Activated CD4-positive, alpha-beta T cell treated with anti-CD3 and anti-CD28 coated beads, Interleukin-2, amount 10 ng/mL, durations not matched to agents 24 days and 14 days (primary cell): ENCODE measurements at places on chromosomes 4 and X. TPM values are rescaled to one million over a fixed set of nuclear protein-coding genes. Genes with fewer than 3 reads are reported as not detected.

DNA sequence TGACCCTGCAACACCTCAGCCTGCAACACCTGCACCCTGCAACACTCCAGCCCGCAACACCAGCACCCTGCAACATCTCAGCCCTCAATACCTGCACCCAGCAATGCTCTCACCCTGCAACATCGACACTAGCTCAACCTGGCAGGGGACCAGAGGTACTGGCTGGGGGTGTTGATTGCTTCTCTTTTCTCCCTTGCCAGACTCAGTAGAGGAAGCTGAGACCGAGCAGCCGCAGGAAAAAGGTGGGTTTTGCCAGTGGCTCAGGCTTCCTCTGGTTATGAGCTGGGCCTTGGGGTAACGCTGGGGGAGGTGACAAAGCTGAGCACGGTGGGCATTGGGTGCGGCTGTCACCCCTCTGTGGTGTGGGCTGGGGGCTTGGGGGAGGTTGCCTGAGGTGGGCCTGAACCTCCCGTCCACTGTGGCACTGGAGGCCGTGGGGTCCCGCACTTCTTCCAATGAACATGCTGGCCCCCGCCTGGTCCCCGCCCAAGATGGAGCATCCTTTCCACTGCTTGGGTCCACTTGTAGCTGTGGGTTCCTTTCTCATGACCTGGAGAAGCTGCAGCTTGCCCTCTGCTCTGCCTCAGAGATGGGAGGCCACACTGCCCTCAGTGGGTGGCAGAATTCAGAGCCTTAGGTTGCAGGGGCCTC is 26.0 kb downstream of the SH3TC1 start:
- H3K27me3 ChIP-seq: no peaks in the 10 kb centered on the region
- peaks cover 33% of the 10 kb centered on the region for H3K36me3 ChIP-seq
- DNase-seq: no peak
- H3K4me1 ChIP-seq: peaks cover 20% of the 10 kb centered on the region
- H3K27ac ChIP-seq: no peak overlapping the region

The TMPRSS11A gene
- total RNA-seq: not detected in 2 replicates

GRCh38 chr4:40749717-40750460 is at the start of gene NSUN7:
NSUN7 (plus strand) TSS chr4:40749955; CDS start chr4:40750694, 739 bp downstream.
- H3K36me3 ChIP-seq: peaks cover 2% of the 10 kb centered on the region
- H3K4me3 ChIP-seq: peak within 1 kb of the TSS; percentile 75
- peaks cover 6% of the 10 kb centered on the region for H3K4me1 ChIP-seq
- peaks cover 50% of the 10 kb centered on the region for H3K27me3 ChIP-seq
- no peak within 1 kb of the TSS for H3K27ac ChIP-seq

- no peak overlapping the region for H3K4me3 ChIP-seq
- no peaks in the 10 kb centered on the region for H3K4me1 ChIP-seq
- no peaks in the 10 kb centered on the region for H3K27me3 ChIP-seq
- DNase-seq: no peak
- no peak overlapping the region for H3K27ac ChIP-seq
- H3K36me3 ChIP-seq: no peaks in the 10 kb centered on the region
Observed at GRCh38 chr4:37322122-37322521, 77.6 kb downstream of the NWD2 start.

DNA sequence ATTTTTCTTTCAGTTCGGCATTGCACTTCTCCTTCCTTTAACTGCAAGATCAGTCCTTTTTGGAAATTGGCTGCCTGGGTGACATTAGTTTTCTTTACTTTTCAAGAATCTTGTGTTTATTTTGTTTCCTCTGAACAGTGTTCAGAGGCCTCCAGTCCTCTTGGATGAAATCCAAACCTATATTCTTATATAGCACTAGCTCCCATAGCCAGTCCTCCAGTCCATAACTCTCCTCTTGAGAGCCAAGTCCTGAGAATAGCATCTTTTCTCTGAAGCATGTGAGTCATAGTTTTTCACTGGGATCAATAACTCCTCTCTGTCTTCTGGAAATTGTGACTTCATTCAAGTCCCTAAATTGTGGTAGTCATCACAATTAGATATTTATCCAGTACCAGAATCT is 357.5 kb downstream of the RAPGEF2 start:
- H3K4me1 ChIP-seq: no peaks in the 10 kb centered on the region
- no peaks in the 10 kb centered on the region for H3K36me3 ChIP-seq
- H3K27me3 ChIP-seq: peaks cover 2% of the 10 kb centered on the region
- H3K27ac ChIP-seq: no peak overlapping the region
- no peak for DNase-seq

DNA sequence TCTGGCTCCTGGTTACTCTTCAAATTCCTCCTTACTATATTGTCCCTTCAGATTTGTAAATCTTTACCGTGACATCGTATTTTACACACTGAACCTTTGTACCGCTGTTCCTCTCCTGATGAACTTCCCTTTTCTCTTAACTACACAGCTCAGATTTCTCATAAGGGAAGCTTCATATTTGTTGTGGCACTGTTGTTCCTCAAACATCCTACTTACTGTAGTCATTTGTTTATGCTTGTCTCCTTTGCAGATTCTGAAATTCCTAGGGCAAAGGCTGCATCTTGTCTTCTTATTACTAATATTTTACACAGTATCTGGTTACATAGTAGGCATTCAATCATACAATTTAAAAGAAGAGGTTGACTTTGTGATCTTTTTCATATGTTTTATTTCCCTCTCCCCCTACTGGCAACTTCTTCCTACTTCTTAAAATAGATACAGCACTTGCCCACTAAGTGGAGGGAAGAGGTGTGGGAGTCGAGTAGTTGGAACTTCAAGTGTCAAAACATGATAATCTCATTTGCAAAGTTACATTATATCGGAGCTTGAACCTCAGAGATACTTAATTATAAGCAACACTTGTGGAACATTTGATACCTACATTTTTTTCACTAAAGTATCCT is 50.0 kb downstream of the TET2 start:
- no peaks in the 10 kb centered on the region for H3K27me3 ChIP-seq
- H3K27ac ChIP-seq: no peak overlapping the region
- no peak for DNase-seq
- H3K36me3 ChIP-seq: peaks cover 44% of the 10 kb centered on the region

- peaks cover 21% of the 10 kb centered on the region for H3K4me1 ChIP-seq
- peaks cover 2% of the 10 kb centered on the region for H3K36me3 ChIP-seq
- no peak overlapping the region for H3K27ac ChIP-seq
- H3K27me3 ChIP-seq: peaks cover 2% of the 10 kb centered on the region
- no peak overlapping the region for H3K4me3 ChIP-seq
Observed at GRCh38 chr4:37980246-37980645, 20.0 kb downstream of the PTTG2 start.

- peaks cover 4% of the 10 kb centered on the region for H3K27me3 ChIP-seq
- no peak overlapping the region for H3K27ac ChIP-seq
- H3K4me3 ChIP-seq: no peak overlapping the region
- no peaks in the 10 kb centered on the region for H3K4me1 ChIP-seq
- H3K36me3 ChIP-seq: no peaks in the 10 kb centered on the region
- DNase-seq: no peak
Observed at GRCh38 chr4:55808186-55808585, 11.4 kb upstream of the EXOC1L start.

The ABCB7 gene
- total RNA-seq: 37.4 and 45.7 TPM in 2 replicates

- H3K4me3 ChIP-seq: peak overlapping the region; percentile 74
- H3K4me1 ChIP-seq: peaks cover 18% of the 10 kb centered on the region
Observed at GRCh38 chrX:120308959-120309872, 2.0 kb downstream of the TMEM255A start.

DNA sequence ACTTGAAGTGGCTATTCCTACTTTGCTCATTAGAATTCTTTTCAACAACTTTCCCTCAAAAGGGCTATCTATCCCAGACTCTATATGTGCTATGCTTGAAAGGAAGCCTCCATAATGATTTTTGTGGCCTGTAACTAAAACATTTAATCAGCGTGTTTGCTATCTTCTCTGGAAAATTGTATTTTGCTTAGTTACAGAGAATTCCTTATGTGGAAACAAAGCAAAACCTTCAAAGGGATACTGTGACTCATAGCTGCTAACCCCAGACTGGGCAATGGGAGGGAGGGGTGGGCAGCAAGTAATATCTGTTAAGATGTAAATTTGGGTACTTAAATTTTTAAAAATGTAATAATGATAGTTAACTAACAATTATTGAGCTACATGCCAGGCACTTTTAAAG is 3.7 kb downstream of the SLC25A14 start:
- no peak overlapping the region for H3K27ac ChIP-seq
- DNase-seq: no peak
- no peak overlapping the region for H3K4me3 ChIP-seq
- no peaks in the 10 kb centered on the region for H3K27me3 ChIP-seq
- H3K36me3 ChIP-seq: peaks cover 6% of the 10 kb centered on the region

The PHEX gene
- total RNA-seq: 13.2 and 13.4 TPM in 2 replicates

The AIMP1 gene
- 82.6 and 84.7 TPM in 2 replicates for total RNA-seq

GRCh38 chr4:40586729-40587128 is 42.9 kb downstream of the RBM47 start:
- no peak overlapping the region for H3K4me3 ChIP-seq
- H3K4me1 ChIP-seq: peaks cover 19% of the 10 kb centered on the region
- no peak for DNase-seq
- H3K27me3 ChIP-seq: peaks cover 5% of the 10 kb centered on the region
- H3K27ac ChIP-seq: no peak overlapping the region
- peaks cover 2% of the 10 kb centered on the region for H3K36me3 ChIP-seq
